ENCODE measurements at places on chromosomes 6 and 20.

- no peak for DNase-seq
Measured at GRCh38 chr6:33516726-33517125, 62.4 kb downstream of the ZBTB9 start.

GRCh38 chr6:87793315-87793714, 91.3 kb upstream of the AKIRIN2 start:
- DNase-seq, result no peak

GRCh38 chr20:59611286-59611685, 6.9 kb downstream of the PHACTR3 start:
- no peak for DNase-seq

- no peak for DNase-seq
Measured at GRCh38 chr20:1861347-1861976, 33.7 kb upstream of the SIRPA start.

DNA sequence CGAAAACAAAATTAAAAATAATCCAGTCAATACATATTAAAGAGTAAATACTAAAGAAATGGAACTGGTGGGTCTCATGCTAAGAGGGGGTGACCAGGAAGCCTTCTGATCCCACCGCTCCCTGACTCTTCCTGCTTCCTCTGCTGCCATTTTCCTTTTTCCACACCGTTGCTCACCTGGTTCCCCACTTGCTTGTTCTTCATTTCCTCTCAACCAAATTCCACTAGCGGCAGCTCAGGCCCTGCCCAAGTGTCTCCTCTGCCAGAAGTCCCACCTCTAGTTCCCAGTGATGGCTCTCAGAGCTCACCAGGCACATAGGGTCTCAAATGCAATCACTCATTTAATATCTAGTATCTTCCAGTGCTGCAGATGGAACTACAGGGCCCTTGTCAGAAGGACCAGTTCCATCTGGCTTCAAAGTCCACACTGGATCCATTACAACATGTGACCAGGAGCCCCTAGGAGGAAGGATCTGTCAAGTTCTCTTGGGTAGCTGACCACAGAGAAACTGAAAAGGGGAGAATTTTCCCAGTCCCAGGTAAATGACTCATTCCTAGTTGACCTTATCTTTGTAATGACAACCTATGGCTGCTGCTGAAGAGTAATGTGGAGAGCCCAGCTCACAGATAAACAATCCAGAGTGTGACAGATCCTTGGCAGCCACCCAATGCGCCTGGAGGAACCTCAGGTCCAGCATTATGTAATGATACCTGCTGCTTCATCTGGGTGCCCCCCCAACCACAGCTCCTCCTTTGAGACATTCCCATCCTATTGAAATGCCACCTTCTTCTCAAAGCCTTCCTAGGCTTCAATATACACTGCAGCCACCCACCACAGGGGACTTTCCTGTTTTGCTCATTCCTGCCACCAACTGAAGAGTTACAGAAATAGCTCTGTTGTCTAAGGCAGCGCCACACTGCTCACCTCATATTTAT, 38.2 kb downstream of the ELMO2 start:
- peak; percentile 47 for DNase-seq

- DNase-seq, result peak; percentile 42
Measured at GRCh38 chr20:47296950-47297349, 59.5 kb downstream of the ZMYND8 start.

GRCh38 chr6:31541059-31541657, 645 bp downstream of the DDX39B start:
- DNase-seq, result peak; percentile 77

- no peak for DNase-seq
Measured at GRCh38 chr20:49483018-49483695, 689 bp upstream of the KCNB1 start.

- no peak for DNase-seq
Measured at GRCh38 chr6:42294759-42295158, 77.1 kb upstream of the MRPS10 start.
